ENCODE measurements at places on chromosomes 12 and 14.
A peak's percentile ranks its signal among the peaks of the same experiment; 100 is the strongest.

DNA sequence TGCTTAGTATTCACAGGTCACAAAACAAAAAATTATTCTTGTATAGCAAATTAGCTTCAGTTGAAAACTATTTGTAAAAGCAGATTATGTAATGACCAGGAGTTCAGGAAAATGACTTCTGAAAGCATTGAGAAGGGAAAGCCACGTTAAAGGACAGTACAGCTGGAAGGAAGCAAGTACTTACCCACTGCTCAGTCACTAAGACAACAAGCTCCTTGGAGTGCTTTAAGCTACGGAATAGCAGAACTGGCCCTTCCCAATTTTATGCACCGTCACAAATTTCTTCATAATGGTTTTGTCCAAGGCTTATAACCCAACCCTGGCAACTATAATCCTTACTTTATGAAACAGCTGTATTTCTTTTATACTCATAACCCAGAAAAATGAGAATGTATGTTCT, 13.0 kb upstream of the SNAPC1 start:
- no peak for DNase-seq

- DNase-seq: no peak
Observed at GRCh38 chr14:75127903-75128595, 1.2 kb upstream of the NEK9 start.

GRCh38 chr12:98149691-98150210, 365.6 kb upstream of the TMPO start:
- no peak for DNase-seq

GRCh38 chr12:3803865-3804472, 51.1 kb upstream of the CRACR2A start:
- peak; percentile 76 for DNase-seq

DNA sequence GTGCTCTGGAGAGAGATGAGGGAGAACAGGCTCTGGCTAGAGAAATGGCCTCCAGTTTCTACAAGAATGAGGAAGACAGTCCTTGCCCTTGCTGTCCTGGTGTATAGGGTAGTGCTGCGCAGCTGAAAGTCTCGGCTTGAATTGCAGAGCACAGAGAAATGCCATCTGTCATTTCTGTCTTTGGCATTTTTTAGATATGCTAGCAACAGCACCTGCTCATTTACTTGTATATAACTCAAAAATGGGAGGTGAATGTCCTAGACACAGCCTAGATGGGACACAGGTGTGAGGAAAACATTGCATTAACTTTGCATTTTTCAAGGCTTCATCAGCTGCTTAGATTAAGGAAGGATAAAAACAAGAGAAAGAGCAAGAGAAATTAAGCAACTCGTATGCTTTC, 35.8 kb downstream of the GPR19 start:
- DNase-seq: no peak

DNA sequence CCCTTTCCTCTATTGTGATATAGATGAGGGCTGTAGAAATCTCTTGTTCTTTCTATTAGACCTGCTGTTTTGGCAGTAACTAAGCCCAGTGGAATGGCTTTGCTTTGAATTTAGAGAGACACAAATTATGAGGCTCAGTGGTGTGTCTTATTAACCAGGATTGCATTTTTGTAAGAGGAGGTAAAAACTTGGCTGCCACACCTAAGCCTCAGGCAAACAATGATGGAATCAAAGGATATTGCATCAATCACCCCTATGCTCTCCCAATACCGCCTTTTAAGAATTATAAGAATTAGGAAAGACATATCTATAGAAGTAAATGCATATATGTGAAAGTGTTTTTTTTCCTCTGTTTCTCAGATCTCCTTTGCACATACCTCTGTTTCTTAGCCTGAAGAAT, 63.3 kb downstream of the ACSS3 start:
- no peak for DNase-seq

- DNase-seq: no peak
Observed at GRCh38 chr12:12965836-12966235, 13.9 kb upstream of the GPRC5D start.

GRCh38 chr12:45093051-45093450, 42.2 kb upstream of the DBX2 start:
- no peak for DNase-seq

DNA sequence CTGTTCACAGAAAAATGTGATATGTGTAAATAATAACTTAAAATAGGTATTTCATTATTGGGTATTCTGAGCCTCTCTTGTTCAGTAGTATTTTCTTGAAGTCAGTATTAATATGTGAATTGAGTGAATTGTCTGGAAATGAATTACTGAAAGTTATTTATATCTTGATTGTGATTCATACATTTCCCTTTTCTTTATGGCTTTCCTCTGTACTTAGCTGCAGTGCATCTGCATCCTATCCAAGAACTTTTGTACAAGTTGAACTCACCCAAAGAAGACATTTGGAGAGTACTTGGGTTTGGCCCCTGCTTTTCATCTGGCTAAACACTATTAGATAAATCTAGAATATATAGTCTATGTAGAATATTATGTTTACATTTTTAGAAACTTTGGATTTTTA, 326.0 kb downstream of the RAD51B start:
- DNase-seq: no peak

GRCh38 chr12:102406033-102406584, 74.3 kb downstream of the IGF1 start:
- DNase-seq: peak; percentile 44

DNA sequence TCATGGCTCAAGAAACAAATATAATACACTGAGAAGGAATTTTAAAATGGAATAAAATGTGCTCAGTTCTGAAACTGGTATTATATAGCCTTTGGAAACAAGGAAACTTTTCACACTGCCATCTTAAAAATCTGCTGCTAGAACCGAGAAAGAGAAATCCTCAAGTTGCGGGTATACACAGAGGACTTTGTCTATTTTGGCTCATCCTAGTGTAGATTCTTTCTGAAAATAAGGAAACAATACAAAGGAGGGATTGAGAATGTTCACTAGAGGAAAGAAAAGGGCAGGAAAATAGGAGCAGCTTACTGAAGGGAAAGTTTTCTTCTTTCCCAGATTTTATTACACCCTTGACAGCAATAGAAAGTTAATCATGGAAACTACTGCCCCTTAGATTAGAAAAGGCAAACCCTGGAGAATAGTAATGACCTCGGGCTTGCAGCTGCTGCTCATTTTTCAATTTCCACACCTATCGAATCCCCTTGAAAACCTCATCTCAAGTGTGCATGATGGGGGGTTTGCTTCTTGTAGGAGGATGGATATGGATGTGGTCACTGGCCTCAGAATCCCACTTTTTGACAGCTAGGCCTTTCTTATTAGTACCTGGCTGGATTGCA, 104.6 kb downstream of the DAAM1 start:
- no peak for DNase-seq

DNA sequence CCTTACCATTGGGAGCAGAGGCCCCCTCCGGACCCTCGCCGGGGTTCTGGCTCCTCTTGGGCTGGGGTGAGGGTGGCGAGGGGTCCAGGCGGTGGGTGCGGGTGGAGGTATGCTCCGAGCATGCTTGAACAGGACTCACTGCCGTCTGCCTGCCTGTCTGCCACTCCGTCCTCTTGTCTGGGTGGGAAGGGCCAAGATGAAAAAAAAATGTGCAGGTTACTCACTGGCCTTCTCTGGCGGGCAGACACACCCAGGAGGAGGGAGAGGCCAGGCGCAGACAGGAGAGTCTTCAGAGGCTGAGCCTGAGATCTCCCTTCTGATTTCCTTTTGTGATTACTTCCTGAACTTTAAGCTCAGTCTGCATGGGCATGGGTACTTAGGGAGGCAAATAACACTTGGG, 76.1 kb downstream of the STON2 start:
- DNase-seq: no peak

GRCh38 chr12:51225771-51226170, 7.9 kb upstream of the POU6F1 start:
- no peak for DNase-seq

DNA sequence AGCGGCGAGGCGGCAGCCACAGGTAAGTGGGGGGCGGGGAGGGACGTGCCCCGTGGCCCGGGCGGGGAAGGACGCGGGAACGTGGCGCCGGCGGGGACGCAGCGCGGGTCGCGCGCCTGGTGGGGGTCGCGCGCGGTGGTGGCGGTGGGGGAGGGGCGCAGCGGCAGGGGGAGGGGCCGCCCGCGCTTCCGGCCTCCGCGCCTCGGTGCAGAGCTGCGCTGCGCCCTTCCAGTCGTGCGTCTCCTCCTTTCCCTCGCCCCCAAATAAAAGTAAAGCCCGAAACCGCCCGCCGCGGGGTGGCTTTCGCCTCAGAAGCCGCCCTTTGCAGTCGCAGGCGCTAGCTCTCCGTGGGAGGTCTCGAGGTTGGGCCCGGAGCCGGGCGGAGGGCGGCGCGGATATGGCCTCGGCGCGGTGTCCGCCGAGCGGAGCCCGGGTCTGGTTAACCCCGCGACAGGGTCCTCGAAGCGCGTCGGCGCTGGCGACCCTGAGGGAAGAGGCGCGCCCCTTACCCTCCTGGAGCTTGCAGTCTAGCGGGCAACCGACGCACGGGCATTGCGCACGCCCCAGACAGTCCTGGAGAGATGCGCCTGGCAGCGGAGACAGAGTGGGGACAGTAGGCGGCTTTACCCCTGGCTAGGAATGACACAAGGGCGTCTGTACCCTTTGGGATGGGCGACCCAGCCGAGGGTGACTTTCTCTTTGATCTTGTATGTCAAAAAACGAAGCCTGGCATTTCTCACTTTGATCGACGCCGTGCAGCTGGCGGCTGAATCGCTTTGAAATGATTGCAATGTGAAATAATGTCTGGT, 589 bp downstream of the ATF1 start:
- DNase-seq: peak; percentile 62

- no peak for DNase-seq
Observed at GRCh38 chr14:89267163-89267562, 149.9 kb downstream of the FOXN3 start.

GRCh38 chr12:123767613-123768012, 5.5 kb downstream of the DNAH10 start:
- DNase-seq: no peak

DNA sequence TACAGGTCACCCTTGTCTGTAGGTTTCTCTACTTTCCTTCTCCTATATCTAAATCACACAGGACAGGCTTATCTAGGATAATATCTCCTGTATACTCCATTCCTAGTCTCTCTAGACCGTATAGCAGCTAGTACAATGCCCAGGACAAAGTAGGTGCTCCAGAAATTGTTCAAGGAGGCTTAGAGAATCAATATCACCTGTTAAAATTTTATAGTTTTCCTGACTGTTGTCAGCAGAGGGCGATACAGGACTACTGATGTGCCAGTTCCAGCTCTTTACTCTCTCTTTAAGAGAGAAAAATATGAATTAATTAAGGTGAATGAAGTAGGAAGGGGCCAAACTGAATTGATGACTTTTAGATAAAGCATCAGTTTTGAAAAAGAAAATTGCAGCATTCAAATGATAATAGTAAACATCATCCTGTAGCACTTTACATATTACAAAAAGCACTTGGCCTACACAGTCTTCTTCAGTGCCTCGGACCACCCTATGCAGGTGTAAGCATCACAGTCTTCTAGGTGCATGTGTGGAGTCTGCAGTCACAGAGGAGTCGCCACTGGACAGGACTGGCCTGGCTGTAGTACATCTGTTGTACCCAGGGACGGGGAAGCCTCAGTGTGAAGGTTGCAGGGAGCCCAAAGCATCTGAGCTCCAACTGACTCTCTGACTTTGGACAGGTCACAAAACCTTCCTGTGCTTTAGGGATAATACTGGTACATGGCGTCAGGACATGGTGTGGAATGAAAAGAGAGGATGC, 61.9 kb upstream of the MAX start:
- DNase-seq: no peak

All from posterior cingulate gyrus (tissue), 11 donors.